ENCODE measurements at places on chromosomes 5 and 9. TPM values are rescaled to one million over a fixed set of nuclear protein-coding genes. Genes with fewer than 3 reads are reported as not detected.

CARTPT gene
- not detected for total RNA-seq

ECM2 gene
- not detected for total RNA-seq

CEL gene
- 2.8 TPM for total RNA-seq

HTR4 gene
- total RNA-seq: not detected

OTP gene
- total RNA-seq: not detected

GTF3C4 gene
- 13.5 TPM for total RNA-seq

PCSK1 gene
- not detected for total RNA-seq

BTNL8 gene
- not detected for total RNA-seq

CCNJL gene
- total RNA-seq: not detected

RAB3C gene
- not detected for total RNA-seq

CKMT2 gene
- total RNA-seq: not detected

LSM11 gene
- total RNA-seq: 5.3 TPM

PCDHB4 gene
- total RNA-seq: not detected

FBP1 gene
- 0.40 TPM for total RNA-seq

ARL14EPL gene
- total RNA-seq: not detected

CTNND2 gene
- total RNA-seq: not detected

MOB3B gene
- 0.71 TPM for total RNA-seq

FAT2 gene
- not detected for total RNA-seq

TMEM171 gene
- total RNA-seq: not detected

MAMDC4 gene
- 14.4 TPM for total RNA-seq

Data from activated CD4-positive, alpha-beta T cell treated with anti-CD3 and anti-CD28 coated beads, Interleukin-2, amount 10 ng/mL, durations not matched to agents 7 days and 5 days (primary cell).